ENCODE measurements at places on chromosomes 4 and X.

- DNase-seq: no peak
These were observed 9.1 kb upstream of the PHOX2B start for GRCh38 chr4:41757521-41758156.

- DNase-seq: no peak
These were observed 2.6 kb downstream of the GIMD1 start for GRCh38 chr4:106366026-106366425.

DNA sequence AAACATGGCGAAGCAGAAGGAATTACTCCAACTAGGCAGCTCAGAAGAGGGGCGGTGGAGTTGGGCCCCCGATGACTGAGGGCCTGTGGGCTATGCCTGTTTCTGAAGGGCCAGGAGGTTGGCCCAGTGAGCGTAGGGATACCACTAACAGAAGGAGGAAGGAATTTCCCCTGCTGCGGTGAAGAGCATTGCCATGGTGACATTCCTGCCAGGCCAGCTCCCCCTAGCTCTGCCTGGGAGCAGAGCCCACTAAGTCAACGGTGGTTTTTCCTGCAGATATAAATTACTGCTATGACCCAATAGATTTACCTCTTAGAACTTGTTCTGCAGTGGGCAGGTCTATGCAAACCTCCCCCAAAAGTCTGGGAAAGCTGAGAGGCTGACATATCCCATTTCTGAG, 28.9 kb upstream of the HMX1 start:
- DNase-seq: no peak

DNA sequence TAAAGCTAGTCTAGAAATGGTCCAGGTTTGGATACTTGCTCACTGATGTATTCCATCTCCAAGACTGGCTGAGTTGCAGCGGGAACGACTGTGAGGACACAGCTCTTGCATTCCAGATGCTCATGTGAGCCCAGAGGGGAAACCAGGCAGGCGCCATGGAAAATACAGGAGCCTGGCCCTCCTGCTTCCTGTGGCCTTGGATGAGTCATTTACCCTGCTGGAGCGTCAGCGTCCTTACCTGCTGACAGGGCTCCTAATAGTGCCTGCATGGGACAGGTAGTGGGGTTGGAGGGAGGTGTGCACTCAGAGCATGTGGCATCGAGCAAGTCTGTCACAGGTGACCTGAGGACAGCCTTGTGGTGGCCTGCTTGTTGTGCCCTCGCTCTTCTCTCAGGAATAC, 69.4 kb downstream of the NSG1 start:
- no peak for DNase-seq
